ENCODE measurements at places on chromosomes 5 and 9.

DNA sequence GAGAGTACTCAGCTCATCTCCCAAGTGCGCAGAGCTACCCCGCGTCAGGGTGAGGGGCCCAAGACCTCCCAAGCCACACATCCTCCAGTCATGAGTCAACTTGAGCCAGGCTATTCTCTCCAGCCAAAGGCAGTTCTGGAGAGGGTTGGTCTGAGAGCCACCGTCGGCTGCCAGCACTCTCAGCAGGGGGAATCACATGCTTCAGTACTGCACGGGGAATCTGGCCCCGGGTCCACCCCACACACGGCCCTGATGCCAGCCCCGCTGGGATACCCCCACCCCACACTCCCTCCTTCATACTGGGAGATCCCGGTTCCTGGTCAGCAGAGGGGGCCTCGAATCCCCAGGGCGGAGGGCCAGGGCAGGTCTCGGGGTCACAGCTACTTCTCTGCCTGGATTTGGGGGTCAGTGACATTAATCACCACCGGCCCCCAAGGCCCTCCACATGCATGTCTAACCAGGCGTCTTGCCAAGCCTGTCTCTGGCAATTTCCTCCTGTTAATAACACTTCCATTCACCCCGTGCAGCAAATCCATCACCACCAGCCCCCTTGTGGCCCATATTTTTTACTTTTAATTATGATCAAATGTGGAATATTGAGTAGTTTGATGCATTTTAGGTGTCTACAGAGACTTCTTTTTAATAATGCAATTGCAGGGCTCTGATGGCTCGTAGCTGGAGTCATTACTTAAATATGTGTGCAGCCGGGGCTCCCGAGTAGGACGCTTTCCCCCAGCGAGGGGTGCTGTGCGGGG is 102.9 kb upstream of the PPP1R26 start:
- no peak for DNase-seq

DNA sequence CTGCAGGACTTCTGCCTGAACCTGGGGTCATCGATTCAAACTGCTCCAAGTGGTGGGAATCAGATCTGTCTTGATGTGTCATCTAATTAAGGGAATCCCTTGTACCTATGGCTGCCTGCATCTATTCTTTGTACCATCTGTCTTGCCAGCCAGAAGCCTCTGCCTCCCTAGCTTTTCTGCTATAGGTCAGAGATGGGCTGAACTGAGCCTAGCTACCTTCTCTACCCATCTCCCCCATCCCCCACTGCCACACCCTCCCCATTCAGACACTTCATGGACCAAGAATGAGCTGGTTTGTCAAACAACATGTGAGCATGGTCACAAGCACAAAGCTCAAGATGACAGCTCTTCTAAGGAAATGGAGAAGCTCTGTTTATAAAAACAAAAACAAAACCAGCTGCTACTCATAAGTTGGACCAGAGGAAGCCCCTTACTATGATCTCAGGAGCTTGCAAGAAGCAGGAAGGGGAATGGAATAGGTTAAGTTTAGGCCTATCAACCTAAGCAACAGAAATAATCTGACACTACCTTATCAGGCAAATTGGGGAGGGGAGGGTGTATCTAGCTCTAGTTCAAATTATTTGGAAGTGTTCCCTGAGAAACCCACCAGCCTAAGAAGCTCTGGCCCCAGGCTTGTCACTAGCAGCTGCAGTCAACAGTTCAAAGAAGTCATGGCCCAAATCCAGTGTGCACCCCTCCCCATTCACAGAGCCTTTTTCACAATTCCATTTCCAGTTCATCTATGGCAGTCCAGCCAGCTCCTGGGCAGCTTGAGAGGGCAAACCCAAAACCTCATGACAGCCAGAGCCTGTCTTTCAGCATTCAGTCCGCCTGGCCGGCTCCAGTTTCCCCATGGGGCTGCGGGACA is 29.9 kb downstream of the SKP1 start:
- DNase-seq, result no peak

DNA sequence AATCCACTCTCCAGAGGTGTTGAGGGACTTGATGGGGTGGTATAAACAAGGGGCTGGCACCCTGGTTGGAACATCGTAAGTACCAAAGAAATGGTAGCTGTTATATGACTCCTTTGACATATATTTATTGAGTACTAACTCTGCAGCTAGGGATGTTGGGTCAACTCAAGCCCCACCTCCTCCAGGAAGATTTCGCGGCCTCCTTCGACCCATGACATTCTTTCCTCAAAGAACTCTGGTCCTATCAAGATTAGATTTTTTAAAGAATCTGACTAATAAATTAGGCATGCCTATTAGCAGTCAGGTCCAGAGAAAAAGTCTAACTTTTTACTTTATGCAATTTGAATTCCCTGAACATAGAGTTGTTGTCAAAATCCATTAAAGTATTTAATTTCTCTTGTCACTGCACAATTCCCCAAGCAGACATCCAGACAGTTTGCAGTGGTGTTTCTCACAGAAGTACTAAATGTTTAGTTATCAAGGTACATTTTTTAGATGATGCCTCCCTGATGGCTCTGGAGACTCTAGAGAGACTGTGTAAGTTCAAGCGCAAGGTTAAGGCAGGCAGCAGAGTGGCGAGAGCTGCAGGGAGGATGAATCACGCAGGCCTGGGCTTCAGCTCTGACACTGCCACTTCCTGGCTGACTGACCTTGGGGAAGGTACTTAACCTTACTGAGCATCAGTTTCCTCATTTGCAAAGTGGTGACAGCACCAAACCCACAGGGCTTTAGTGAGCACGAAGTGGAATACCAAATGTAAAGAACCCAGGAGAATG is 209.6 kb downstream of the TTLL11 start:
- no peak for DNase-seq

DNA sequence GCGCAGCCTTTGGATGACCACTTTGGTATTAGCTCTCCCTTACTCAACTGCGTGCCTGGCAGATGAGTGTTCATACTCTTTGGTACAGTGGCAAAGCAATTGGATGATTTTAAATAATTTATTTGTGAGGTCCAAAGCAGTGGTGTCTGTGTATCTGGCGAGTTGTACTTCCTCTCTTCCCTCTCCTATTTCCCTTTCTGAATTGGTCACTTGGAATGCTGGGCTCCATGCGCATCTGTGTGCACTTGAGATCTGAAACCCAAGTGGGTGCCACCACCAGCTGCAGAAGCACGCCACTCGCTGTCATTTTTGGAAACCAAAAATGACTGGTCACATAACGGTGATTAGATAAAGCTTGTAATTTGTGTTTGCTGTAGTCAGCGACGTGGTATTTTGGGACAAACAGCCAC is 386.0 kb upstream of the KLF4 start:
- DNase-seq, result no peak

DNA sequence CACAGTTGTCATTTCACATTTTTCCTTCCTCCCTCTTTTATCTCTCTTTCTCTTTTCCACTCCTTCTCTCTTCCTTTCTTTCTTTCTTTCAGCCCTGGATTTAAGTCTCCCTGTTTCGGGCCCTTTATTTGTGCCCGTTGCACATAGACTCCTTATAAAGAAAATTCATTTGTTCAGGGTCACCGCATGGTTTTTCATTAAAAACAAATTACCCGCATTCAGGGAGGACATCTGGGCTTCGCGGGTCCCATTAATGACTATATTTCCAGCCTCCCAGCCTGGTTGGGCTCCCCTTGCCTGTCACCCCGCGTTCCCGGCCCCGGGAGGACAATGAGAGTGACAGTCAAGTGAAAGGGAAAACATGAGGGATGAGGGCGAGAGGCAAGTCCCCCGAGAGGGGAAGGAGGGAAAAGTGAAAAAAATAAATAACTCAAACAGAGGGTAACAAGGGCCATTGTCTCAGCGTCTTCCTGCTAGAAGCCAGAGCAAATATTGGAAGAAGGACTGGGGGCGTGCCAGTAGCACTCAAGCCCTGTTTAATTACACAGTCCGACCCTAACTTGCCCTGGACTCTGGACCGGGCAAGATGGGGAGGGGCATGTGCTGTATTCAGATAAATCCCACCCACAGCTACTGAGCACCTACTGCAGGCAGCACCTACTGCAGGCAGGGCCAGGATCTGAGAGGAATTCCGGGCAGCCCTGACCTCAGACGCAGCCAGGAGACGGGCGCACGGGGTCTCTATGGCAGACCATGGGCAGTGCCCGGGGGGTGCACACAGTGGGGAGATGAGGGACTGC is 166.2 kb downstream of the PAX5 start:
- DNase-seq, result no peak

GRCh38 chr5:168165221-168165914 is 126.1 kb upstream of the WWC1 start:
- no peak for DNase-seq

DNA sequence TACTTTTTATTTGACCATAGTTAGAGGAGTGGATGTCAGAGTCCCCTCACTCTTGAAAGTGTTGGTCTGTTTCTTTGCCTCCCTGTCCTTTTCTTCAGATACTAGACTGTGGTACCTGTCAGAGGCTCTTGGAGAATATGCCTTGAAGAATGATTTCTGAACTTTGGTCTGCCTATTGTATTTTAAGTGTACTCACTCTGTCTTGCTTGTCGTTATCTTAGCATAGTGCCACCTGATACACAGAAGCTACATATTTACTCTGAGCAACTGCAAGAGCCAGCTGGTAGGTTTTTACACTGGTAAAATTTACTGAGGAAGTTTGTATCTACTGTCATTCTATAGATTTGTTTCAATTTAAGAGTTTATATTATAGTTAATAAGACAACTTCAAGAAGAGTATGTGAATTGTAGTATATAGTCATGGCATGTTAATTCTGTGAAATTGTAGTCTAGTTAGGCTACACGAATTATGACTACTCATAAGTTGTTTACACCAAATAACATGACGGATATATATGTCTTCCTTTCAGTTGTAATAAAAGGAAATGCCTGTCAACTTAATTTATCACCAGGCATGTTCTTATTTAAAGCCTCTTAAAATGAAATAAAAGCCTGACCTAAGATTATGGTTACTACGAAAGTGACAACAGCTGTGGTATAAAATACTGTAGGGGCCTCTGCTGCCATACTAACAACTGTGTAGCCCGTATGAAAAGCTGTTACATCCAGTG is 201.7 kb downstream of the KDM4C start:
- DNase-seq, result no peak

GRCh38 chr5:156913719-156914370 is 49.2 kb downstream of the TIMD4 start:
- peak; percentile 36 for DNase-seq

DNA sequence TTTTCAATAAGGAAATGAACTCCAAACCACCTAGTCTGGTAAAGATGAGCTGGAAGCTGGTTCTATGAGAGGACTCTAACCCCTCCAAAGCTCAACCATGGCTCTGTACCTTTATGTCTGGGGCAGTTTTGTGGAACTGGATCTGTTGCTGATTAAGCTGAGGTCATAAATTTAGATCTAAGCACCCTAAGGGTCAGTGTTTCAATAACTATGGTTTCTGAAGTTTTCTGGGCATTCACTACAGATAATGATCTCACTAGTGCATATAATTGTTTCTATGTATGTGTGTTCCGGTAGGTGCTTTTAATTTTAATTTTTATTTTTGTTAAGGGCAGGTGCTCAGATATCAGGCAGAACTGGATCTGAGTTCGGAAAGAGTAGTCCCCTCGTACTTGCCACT is 258.7 kb upstream of the PANK3 start:
- no peak for DNase-seq

DNA sequence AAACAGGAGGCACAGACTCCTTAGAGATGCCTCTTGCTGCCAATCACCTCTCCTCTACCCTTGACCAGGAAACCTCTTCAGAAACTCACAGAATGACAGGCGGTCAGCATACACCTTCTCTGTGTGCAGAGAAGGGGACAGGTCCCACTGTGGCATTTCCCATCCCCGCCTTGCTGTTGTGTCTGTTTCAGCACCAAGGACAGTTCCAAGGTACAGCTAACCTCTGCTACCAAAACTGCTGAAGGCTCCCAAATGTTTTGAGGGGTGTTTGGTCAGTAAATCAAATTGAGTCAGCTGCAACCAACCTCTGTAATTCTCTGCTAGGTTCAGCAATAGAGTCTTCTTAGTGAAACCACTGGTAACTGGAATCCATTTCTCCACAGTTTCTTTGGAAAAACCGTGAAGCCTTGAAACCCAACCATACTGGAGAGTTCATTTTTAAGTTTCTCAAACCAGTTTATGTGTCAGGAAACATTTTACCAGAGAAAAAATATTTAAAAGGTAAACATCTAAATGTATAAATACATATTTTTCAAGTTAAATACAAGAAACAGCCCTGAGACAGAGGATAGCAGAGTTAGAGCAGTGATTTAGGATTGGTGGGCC is 122.0 kb downstream of the DRD1 start:
- DNase-seq, result peak; percentile 51

GRCh38 chr9:78405461-78405860 is 108.5 kb downstream of the PSAT1 start:
- DNase-seq, result no peak

DNA sequence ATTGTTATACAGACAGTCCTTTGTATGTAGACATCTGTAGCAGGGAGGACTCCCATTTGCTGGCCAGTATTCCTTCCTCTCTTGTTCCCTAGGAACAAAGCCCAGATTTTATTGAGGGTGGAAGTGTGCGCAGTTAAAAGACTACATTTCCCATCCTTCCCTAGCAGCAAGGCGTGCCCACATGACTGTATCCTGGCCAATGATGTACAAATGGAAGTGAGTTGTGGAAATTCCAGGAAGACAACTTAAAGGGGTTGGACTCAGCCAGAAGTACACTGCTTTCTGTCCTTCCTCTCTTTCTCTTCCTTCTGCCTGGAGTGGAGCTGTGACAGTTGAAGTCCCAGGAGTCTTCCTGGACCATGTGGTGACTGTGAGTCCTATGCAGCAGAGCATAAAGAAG is 89.0 kb downstream of the HRH2 start:
- DNase-seq, result peak; percentile 1

All from OCI-M1 (cell line).